Suppressor macrophage (primary cell): ENCODE measurements at places on chromosomes 5 and 9.

GRCh38 chr5:58094031-58094430 lies 365.9 kb downstream of the PLK2 start:
- DNase-seq, result peak; percentile 1

DNA sequence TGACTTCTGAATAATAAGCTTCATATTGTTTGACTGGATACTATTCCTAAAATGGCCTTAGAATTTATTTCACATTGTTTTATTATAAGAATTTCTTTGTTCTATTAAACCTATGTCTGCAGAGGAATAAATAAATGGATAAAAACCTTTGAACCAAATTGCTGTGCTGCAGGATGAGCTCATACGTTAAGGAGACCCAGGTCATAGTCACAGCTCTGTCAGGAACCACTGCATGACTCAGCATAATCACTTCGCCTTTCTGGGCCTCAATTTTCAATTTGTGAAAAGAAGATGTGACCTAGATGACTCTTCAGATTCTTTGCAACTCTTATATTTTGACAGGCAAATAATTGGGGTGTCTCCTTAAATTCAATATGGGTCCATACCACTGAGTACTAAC lies 36.7 kb upstream of the HMHB1 start:
- peak; percentile 68 for DNase-seq

- DNase-seq, result peak; percentile 83
These were observed 16.9 kb upstream of the FBP1 start for GRCh38 chr9:94656200-94656599.

- no peak for DNase-seq
These were observed 440.8 kb downstream of the BNC2 start for GRCh38 chr9:16429671-16430070.

GRCh38 chr9:120616966-120617935 lies 37.3 kb upstream of the CDK5RAP2 start:
- no peak for DNase-seq

- DNase-seq, result no peak
These were observed 187.1 kb upstream of the WWC1 start for GRCh38 chr5:168104350-168104749.

- no peak for DNase-seq
These were observed 232.4 kb upstream of the BRINP1 start for GRCh38 chr9:119601632-119602031.

DNA sequence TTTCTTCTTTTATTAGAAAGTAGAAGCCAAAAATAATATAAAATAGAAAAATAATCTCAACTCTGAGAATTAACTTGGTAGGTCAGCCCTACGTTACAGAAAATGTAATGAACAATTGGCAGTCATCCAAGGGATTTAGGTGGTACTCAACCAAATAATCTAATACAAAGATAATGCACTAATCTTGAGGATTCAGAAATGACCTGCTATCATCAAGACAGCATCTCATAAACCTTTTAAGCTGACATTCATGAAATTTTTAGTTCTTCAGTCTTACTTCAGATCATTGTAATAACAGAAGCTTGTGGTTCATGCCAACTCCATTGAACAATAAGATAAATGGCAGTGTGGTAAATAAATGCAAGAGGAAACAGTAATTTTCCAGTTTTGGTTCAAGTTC lies 1058.0 kb downstream of the MAT2B start:
- DNase-seq, result no peak

DNA sequence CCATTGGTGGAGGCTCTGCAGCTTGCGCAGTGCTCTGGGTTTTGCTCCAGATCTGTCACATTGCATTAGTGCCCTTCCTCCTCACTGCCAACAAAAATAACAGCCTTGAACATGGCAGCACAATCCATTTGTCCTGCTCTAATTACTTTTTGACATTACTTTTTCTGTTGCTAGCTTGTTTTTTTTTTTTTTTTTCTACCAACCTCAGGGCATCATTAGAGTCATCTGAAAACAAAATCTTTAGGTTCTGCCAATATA lies 117.5 kb upstream of the NR5A1 start:
- no peak for DNase-seq
